Liver (tissue), 10 donors: ENCODE measurements at places on chromosomes 11 and 22. TPM values are rescaled to one million over a fixed set of nuclear protein-coding genes. Genes with fewer than 3 reads are reported as not detected.

DNA sequence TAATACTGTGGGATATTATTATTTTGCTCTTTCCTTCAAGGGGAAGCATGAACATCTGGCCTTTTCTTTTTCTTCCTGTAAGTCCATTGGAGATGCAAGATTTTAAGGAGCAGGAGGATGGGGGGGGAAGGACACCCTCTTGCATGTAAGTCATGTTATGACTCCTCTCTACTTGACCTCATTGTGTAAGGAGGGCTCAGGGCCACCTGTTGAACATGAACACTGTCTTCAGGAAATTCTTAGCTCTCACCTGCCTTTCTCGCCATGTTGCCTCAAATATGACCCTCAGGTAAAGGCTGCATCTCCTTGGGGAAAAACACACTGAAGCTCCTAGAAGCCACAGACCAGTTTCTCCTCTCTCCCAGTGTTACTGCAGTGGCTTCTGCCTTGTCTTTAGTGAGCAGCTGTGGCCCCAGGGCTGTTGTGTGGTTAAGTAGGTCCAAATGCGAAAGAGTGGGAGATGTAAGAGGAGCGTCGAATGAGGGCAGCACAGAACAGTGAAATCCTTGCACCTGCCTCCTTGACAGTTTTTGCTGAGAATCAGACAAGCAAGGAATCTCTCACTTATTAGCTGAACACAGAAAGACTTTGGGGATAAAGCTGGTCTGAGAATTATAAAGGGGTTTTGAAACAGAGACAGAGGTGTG, 1.3 kb upstream of the RAG1 start:
- H3K4me3 ChIP-seq = no peak overlapping the region
- no peaks in the 10 kb centered on the region for H3K27me3 ChIP-seq
- no peaks in the 10 kb centered on the region for H3K36me3 ChIP-seq

- no peak overlapping the region for H3K27ac ChIP-seq
- H3K4me3 ChIP-seq = no peak overlapping the region
- H3K27me3 ChIP-seq = no peaks in the 10 kb centered on the region
- no peak for DNase-seq
Observed at GRCh38 chr11:86664930-86665329, 7.5 kb downstream of the ME3 start.

DNA sequence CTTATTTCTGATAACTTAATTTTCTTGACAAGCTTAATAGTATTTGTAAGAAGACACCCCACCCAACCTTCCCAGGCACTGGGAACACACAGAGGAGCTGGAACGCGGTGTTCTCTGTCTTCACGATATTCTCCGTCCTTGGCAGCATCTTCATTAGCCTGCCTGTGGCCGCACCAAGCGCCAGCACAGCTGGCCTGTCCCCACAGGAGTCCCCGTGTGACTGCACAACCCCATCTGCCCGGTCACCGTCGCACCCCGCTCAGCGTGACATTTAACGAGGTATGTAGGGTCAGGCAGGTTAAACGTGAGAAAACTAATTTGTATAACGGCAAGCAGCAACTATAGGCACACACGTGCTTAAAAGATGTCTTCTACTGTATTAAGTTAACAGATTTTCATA, 293.3 kb downstream of the BRD1 start:
- H3K4me3 ChIP-seq = no peak overlapping the region
- DNase-seq = no peak
- no peaks in the 10 kb centered on the region for H3K4me1 ChIP-seq
- no peak overlapping the region for H3K27ac ChIP-seq
- no peaks in the 10 kb centered on the region for H3K36me3 ChIP-seq

DNA sequence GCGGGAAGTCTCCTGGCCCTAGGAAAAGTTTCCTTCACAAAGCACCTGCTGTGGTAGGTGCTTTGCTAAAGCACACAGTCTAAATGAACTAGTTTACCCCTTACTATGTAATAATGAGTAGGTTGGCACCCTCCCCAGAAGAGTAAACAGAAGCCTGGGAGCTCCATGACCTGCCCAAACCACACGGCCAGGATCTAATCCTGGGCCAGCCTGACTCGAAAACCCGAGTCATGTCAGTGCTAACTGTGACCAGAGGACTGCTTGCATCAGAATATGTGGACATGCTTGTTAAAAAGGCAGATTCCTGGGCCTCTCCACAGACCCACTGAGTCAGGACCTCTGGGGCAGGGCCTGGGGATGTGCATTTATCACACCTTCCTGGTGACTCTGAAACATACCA, 67.7 kb downstream of the PANX1 start:
- no peaks in the 10 kb centered on the region for H3K36me3 ChIP-seq
- H3K4me1 ChIP-seq = peaks cover 11% of the 10 kb centered on the region
- no peak overlapping the region for H3K4me3 ChIP-seq

Gene MUC5B
- total RNA-seq = 0.50 TPM

Gene CTTN
- 39.1 TPM for total RNA-seq

Gene C11orf42
- not detected for total RNA-seq
